NCI-H1694 treated with DMSO at 0.1 percent for 48 hours (cell line): ENCODE measurements at places on chromosomes 6 and 20.

- DNase-seq: no peak
Observed at GRCh38 chr6:117601811-117602150, 530 bp downstream of the GOPC start.

- DNase-seq: no peak
Observed at GRCh38 chr6:45447005-45447404, 69.3 kb upstream of the SUPT3H start.

GRCh38 chr6:83615025-83615999, 93.6 kb downstream of the SNAP91 start:
- DNase-seq: peak; percentile 45

GRCh38 chr6:134331256-134331655, 13.3 kb upstream of the SGK1 start:
- no peak for DNase-seq

GRCh38 chr6:140071601-140072062, 697.2 kb upstream of the CITED2 start:
- no peak for DNase-seq
